EL (cell line): ENCODE measurements at places on chromosomes 7 and 10.

DNA sequence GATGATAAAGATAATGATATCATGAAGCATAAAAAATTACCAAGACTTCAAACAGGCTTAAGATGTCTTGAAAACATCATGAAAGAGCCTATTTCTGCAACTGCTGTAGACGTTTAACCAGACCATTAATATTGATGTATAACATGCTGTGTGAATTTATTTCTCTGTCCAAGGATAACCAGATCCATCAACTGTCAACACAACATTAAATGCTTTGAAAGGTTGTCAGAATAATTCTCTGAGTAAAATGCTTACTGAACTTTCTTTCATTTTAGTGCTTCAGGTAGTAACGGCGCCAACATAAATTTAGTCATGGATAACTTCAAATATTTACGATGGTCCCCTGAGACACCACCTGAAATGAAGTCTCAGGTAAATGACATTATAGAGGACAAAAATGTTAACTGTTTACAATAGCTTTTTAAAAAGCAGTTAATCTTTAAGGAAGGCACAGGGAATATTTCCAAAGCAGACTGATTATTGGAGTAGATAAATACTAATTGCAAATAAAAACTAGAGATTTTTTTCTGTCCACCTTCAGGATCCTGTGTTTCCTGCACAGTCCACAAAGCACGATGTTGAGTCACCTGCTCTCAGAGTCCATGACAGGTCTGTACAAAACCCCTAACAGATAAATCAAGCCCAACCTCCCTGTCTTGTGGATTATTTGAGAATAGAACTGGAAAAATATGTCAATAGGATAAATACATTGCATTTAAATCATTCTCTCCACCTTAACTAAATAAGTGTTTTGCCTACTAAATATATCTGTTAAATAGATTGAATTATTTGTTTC is 1213.2 kb downstream of the XPNPEP1 start:
- DNase-seq: no peak

DNA sequence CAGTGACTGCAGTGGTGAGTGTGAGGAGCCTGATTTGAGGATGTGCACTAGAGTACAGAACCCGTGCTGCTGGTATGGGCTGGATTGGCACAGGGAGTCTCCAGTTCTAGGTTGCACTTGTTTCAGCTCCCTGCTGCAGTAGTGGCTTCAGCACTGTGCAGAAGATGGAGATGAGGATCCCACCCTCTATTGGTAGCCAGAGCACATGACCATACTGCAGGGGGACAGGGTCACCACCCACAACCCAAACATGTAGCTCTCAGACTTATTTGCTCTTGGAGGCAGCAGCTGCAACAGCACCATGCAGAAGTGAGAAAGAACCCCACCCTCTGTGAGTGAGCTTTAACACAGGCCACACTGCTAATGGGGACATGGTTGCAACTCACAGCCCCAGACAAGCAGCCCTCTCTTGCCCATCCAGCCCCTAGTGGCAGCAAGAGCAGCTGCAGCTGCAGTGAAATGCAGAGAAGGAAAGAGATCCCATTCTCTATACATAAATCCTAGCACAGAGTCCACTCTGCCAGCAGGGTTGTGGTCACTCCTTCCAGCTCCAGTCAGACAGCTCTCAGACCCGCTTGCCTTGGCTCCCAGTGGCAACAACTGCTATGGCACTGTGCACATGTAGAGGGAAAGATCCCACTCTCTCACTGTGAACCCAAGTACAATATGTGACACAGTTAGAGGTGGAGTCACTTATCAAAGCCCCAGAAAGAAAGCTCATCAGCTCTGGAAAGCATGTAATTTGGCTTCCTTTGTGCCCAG is 51.4 kb upstream of the SCIN start:
- DNase-seq: peak; percentile 14

DNA sequence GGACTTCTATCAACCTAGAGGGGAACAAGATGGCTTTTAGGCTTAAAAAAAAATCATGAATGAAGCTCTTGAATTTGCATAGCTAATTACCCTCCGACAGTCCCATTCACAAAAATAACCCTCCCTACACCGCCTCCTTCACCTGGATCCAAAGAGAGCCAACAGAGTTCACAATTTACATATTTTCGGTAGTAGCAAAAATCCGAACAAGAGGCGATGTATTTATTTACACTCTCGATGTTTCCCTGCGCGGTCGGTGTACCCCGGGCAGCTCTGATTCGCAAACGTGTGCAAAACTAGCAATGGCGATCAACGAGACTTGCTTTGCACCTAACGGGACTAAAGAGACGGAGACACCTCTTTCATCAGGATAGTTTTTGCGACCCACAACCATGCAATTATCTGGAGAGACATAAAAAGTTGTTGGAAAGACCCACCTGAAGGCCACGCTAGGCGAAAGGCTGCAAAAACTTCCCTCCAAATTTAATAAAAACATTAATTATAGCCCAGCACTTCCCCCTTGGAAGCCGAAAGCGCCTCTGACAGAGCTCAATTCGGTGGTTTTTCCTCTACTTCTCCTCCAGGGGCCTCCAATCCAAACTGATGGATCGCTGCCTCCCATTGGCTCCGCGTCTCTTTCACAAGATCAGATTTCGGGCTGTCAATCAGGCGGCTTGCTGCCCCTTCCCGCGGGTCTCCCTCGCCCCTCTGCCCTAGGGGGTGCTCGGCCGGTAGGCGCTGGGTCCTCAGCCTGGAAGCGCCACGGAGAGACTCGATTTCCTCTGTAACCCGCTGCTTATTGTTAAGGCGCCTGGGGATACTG is at the start of gene ETV1:
Gene ETV1, minus strand, starts transcription at position 541 of the 823 bp plus-strand sequence. CDS start 614 bp downstream, outside the sequence.
- DNase-seq: peak; percentile 56

GRCh38 chr10:96287392-96288105 is 16.2 kb upstream of the BLNK start:
- no peak for DNase-seq

GRCh38 chr7:67786021-67786420 is 789.4 kb downstream of the TYW1 start:
- DNase-seq: no peak

DNA sequence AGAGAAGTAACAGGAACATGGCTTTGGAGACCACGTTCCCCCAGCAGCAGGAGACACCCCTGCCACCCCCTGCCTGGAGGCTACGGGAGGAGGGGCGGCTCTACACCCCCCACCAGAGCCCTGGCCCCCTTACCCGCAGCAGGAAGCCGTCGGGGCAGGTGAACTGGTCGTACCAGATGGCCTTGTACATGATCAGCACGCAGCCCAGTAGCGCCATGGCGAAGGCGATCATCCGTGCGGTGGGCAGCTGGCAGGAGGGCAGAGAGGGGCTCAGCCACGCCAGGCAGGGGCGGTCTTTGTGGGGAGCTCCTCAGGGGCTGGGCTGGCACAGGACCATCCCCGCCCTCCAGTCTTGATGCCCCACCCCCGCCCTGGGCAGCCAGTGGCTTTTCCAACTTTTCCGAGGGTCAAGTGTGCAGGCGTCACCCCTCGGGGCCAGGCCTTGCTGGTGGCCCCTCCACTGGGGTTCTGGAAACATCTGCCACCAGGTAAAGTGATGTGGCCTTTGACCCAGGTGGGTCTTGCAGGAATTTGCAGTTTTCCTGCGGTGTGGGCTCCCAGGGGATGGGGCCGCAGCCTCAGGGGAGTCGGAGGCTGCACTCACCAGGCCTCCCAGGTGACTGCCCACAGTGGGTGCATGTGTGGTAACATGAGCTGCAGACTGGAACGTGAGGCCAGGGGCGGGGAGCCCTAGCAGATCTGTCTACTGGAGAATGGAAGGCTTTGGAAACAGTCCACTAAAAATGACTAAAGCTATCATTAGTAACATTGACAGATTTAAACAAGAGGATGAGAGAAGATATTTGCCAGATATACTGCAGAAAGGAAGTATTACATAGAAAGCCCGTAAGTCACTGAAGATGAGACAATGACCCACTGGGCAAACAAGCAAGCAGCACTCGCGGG is 9.7 kb downstream of the CALY start:
- DNase-seq: no peak

GRCh38 chr7:111787741-111788140 is 225.4 kb upstream of the IMMP2L start:
- DNase-seq: no peak
